ENCODE measurements at places on chromosomes 1 and 21. TPM values are rescaled to one million over a fixed set of nuclear protein-coding genes. Genes with fewer than 3 reads are reported as not detected.

SFPQ gene
- 365 TPM for total RNA-seq

- DNase-seq = no peak
These were observed 34.0 kb upstream of the CR2 start for GRCh38 chr1:207420109-207420508.

ZBED6 gene
- total RNA-seq = 76.7 TPM

DNA sequence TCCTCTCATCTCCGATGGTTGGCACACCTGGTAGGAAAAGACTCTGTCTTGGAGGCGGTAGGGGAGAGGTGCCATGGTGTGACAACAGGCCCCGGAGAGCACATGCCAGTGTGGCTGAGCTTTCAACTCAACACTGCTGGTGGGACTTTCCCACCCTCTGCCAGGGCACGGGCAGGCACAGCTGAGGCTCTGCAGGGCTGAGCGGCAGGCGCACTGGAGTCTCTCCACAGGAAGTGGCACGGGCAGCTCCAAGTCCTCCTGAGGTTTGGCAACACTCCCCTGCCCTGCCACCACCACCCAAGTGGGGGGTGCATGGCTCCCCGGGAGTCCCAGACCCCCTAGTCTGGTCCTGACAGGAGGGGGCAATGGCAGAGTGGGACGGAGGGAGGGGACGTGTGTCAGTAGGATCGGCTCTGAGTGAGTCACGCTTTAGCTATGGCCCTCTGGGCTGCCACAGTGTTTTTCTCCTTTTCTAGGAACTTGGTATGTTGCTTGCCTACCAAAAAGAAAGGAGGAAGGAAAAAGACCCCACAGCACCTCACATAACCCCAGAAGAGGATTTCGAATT is 27.3 kb upstream of the EVA1B start:
- DNase-seq = no peak

- DNase-seq = no peak
These were observed 1.8 kb downstream of the NCDN start for GRCh38 chr1:35559317-35559944.

- DNase-seq = no peak
These were observed 41.1 kb downstream of the INPP5B start for GRCh38 chr1:37905727-37906126.

- DNase-seq = no peak
These were observed 25.7 kb downstream of the STK40 start for GRCh38 chr1:36359911-36360550.

DNA sequence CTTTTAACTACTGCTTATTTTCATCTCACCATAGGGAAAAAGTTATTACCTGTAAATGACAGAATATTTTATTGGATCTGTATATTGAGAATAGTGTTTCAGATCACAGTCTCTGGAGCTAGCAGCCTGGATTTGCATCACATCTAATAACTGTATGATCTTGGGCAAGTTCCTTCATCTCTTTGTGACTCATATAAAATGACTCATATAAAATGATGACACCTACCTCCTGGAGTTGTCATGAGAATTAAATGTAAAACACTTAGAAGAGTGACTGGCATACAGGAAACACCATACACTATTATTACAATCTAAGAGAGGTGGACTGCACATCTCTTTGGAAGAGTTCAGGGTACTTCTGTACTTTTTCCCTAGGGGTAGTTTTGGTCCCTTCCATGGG is 421.3 kb downstream of the NEGR1 start:
- DNase-seq = no peak

- no peak for DNase-seq
These were observed 64.0 kb upstream of the KCNK2 start for GRCh38 chr1:215018555-215018954.

BRWD1 gene
- total RNA-seq = 75.8 TPM

All from suprapubic skin (tissue), 4 donors.